Left hindlimb (tissue), 1 donor: ENCODE measurements at places on chromosomes 1 and 21.

DNA sequence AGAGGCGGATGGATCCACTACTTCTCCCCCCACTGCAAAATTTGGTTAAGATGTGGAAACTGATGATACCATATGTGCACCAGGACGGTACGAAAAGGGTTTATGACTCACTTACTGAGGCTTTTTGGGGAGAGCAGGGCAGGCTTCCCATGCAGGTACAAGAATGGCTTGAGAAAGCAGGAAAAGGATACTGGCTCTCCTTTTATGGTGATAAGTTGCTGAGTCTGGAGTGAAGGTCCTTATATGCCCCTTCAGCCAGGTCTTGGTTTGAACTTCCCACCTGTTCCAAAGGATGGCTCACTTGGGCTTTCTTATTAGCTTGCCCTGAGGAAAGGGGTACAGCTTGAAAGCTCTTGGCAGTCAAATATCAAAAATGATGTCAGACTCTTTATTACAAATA is 23.1 kb downstream of the MPZL1 start:
- DNase-seq: no peak

DNA sequence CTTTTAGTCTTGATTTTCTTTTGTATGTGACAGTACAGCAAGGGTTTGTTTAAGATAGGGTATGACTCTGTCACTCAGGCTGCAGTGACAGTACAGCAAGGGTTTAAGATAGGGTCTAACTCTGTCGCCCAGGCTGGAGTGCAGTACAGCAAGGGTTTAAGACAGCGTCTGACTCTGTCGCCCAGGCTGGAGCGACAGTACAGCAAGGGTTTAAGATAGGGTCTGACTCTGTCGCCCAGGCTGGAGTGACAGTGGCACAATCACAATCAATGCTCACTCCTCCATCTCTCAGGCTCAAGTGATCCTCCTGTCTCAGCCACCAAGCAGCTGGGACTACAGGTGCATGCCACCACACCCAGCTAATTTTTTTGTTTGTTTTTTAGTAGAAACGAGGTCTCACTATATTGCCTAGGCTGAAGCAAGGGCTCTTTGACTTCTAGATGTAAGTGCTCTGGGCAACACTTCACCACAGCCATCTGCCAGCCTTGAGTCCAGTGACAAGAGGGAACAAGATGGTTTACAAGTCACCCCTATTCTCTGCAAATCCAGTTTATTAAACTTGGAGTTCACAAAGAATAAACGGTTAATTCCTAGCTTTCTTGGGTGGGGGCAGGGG is 965 bp upstream of the SH2D5 start:
- no peak for DNase-seq

DNA sequence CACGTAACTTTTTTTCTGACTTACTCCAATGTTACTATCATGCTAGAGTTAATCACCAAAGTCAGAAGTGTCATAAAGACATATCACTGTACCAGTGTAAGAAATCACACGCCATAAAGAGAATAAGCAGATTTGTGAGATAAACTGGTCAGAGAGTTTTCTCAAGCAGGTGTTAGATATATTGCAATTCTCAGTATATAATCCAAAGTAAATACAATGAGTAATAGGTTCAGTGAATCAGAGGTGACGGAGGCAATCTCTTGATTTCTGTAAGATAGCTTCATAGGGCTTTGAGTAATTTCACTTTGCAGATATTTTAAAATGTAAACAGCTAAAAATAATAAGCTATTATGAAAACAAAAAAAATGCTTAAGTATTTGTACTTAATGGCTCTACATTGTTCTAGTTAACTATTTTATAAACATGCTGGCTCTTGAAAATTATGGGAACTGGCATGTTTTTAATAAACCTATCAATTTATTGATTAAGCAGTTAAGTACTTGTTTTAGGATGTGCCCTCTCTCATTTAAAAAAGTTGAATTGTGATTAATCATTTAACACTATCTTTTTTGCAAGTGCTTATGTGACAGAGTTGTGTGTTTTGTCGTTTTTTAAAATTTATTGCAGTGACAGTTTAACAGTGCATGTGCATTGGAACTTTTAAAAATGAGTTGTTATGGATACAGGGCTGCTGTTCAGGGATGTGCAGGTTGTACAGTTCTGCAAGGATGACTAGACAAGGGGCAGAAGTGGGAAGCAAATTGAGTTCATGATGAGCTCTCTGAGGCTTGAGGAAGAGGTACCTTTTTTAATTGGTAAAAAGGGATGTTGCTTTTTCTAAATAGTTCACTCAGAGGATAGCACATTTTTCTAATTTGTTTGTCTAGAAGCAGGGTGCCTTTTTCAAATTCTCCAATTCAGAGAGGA is 119.1 kb downstream of the USP25 start:
- no peak for DNase-seq

DNA sequence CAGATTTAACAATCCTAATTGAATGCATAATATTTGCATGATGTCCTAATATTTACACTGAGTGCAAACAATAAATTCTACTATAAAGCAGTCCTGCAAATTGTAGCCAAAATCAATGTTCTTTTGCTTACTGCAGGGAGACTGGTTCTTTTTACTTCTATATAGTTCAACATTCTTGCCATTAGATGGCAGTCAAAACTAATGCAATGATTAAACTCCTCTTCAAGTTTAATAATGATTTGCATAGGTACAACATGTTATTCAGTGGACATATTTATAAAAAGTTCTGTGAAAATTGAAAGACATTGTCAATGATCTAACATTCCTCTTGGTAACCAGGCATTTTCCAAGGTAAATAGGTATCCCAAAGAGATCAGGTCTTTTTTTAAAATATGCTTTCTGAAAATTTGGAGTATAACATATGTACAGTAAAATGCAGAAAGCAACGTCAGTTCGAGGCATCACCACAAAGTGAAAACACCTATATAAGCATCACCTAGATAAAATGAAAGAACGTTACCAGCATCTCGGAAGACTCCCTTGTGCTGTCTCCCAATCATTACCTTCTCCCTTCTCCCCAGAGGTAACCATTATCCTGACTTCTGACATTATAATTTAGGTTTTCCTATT is 9.8 kb upstream of the FNBP1L start:
- no peak for DNase-seq

- DNase-seq: peak; percentile 66
Observed at GRCh38 chr1:202264300-202264699, 70.7 kb downstream of the LGR6 start.

DNA sequence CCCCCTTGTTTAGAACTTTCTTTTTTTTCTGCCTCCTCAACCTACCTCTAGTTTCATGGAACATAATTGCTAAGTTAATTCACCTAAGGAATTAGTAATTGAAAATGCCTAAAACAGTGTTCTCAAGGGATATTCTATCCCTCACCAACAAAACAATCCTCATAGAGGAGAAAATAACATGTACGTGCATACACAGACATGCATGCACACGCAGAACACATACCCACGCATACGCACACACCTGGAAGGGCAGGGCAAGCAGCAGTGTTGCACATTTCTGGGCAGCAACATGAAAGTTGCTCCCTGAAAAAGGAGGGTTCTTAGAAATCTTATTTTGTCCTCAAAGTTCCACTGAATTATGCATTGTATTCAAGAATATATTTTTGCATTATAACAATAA is 76.6 kb downstream of the HHAT start:
- DNase-seq: no peak

DNA sequence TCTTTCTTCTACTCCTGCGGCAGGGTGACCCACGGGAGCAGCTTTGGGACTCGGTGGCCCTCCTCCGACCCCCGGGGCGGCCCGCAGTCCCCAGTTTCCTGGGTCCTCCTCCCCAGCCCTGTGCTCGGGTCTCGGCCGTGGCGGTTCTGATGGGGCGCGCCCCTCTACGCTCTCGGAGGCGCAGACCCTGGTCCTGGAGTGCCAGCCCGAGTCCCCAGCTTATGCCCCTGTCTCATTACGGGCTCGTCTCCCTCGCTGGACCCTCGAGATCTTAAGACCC is 430 bp downstream of the BTG2 start:
- no peak for DNase-seq

GRCh38 chr21:44887126-44887806 is 13.8 kb upstream of the PTTG1IP start:
- DNase-seq: peak; percentile 10

DNA sequence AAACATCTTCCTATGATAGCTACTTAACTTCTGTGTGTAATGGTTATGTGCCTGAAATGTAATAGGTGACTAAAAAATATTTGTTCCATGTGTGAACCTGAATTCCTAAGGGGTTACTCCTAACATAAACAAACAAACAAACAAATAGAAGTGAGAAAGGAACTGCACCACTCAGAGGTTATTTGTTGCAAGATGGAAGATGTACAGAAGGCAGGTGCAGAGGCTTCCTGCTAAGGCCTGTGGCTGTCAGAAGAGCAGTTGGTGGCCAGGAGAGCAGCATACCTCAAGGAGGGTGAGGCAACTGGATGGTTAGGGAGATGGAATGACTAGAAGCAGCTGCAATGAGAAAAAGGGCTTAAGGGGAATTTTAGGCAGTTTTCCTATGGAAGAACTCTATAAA is 940.6 kb downstream of the TTLL7 start:
- DNase-seq: no peak

GRCh38 chr1:20964540-20965484 is 177.7 kb upstream of the HP1BP3 start:
- DNase-seq: no peak

- DNase-seq: no peak
Observed at GRCh38 chr1:36950604-36951291, 83.6 kb downstream of the GRIK3 start.

DNA sequence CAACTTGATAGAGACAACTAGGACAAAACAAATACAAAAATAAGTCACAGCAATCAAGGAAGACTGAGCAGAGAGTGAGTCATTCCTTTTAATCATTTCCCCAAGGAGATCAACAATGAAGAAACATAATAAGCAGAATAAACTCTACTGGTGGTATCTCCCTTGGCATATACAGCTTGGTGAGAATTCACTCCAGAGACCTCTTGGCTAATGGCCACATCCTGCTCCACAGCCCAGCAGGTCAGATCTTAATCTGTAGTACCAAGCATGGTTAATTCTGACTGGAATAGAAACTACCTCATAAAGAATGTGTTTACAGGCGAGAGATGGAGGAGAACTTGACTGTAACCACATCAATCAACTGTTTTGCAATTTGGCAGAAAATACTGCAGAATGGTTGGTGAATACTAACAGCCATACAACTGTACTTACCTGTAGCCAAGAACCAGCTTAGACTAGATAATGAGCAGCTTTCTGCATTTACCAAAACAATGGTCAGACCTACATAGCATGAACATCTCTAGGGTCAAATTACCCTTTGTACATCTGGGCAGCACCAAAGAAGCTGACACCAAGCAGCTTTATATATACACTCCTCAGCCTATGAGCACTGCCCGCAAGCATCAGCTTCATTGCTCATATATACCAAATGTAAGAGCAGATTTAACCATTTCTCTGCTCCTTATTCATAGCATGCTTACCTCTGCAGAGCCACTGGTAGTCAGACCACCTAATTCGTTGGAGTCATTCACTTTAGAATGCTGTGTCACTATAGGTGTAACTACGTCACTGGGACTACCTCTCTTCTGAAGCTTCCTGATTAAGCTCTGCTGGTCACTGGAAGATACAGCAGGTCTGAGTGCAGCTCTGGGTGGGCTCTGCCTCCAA is 51.0 kb downstream of the KIAA0319L start:
- no peak for DNase-seq

DNA sequence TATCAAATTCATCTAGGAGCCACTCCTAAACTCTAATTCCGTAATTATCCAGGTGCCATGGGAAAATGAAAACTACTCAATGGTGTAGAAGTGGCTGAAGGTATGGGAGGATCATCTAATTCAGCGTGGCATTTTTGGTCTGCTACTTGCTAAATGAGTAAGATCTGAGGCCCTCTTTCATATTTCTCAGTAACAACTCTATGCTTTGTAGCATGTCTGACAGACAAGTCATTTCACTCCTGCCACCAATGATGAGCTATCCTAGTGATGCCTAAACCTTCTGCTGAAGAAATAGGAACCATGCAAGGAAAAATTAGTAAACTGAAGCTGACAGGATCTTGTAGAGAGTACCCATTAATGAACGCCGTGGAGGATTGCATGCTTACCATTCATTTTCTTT is 145.3 kb downstream of the NTNG1 start:
- DNase-seq: no peak

DNA sequence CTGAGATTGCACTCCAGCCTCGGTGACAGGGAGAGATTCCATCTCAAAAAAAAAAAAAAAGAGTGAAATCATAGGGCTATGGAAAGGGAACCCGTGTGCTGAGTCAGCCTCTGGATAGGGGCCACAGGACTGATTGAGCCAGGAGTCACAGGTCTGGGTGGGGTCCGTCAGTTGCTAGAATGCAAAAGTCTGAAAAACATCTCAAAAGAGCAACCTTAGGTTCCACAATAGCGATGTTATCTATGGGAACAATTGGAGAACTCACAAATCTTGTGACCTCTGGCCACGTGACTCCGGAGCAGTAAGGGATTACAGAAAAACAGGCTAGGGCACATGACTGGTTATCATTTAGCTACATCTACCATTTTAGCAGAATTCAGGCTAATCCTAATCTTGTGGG is 32.8 kb upstream of the GREM2 start:
- DNase-seq: no peak

DNA sequence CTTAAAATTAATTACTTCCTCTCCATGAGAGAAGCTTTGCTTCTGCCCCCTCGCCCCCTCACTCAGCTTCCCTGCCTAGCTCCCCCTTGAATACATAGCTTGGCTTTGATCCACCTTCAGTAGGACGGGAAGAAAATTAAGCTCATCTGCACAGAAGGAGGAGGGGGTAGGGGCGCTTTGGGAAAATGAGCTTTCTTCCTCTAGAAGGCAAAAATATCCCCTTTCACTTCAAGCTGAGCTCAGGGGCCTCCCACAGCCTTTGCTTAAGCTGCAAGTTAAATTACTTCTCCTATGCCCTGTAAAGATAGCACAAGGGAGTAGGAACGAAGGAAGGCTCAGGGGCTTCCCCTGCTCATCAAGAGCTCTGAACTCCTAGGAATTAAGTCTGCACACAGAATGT is 65.2 kb upstream of the GOLT1A start:
- no peak for DNase-seq

GRCh38 chr21:39947031-39947430 is 79.8 kb downstream of the PCP4 start:
- DNase-seq: no peak

- DNase-seq: no peak
Observed at GRCh38 chr1:225577241-225577640, 75.7 kb downstream of the ENAH start.

GRCh38 chr21:41371685-41372030 is 9.8 kb downstream of the MX2 start:
- no peak for DNase-seq
